Bronchial epithelial cell (primary cell): ENCODE measurements at places on chromosomes 7 and 10.
A peak's percentile ranks its signal among the peaks of the same experiment; 100 is the strongest.

- no peak for DNase-seq
Observed at GRCh38 chr7:38283107-38283506, 9.7 kb upstream of the TARP start.

DNA sequence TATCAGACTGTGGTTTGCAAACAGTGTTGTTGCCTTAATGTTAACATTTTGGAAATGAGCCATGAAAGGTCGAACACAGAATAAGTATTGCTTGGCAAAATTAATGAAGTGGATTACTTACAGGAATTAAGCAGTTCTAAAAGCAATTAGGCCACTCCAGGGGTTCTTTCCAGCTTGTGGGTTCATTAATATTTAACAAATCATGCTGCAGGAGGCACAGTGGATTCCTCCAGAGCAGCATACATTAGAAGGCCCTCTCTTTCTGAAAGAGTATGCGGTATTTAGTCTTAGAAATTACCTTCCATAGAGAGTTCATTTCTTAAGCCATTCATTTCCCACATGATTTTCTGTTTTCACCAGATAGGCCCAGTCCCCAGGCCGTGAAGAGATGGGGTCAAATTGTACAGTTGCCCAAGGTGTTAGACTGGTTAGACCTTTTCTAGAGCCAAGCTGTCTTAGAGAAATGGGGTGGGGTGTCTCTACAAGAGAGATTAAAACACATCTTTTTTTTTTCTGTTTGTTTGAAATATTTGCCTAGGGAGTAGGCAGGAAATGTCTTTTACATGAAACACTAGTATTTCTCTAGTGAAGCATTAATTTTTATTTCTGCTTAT is 40.0 kb upstream of the AGR3 start:
- DNase-seq, result peak; percentile 77

DNA sequence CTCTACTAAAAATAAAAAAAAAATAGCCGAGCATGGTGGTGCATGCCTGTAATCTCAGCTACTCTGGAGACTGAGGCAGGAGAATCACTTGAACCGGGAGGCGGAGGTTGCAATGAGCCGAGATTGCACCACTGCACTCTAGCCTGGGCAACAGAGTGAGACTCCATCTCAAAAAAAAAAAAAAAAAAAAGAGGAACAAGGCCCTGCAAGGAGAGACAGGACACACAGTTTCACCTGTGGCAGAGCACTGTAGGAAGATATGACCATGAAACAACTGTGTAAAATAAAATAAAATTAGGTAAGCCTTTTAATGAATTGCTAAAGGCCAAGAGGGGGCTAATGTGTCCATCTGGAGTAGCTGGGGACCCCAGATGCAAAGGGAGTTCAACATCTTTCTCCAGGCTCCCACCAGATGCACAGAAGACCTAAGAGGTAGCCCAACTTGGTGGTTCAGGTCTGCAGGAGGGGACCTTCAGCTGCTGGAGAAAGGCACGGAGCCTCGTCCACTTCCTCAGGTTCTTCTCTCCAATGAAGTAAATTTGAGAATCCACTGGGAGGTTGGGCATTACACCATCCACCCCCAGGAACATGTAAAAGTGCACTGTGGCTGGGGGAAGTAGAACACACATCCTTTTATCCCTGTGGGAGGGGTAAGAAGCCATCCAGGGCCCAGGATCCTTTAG is 12.7 kb downstream of the PPIF start:
- DNase-seq, result no peak

DNA sequence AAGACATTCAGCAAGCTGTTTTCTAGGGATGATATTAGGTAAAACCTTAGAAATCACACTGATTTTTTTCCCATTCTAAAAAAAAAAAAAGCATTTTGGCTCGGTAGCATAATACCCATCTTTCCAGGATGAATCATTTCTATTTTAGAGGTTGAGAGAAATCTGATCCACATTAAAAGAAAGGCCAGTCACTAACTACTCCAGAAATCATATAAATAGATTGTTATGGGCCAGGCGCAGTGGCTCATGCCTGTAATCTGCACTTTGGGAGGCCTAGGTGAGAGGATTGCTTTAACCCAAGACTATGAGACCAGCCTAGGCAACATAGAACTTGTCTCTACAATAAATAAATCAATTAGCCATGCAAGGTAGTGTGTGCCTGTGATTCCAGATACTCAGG is 164.3 kb downstream of the BAMBI start:
- peak; percentile 12 for DNase-seq

DNA sequence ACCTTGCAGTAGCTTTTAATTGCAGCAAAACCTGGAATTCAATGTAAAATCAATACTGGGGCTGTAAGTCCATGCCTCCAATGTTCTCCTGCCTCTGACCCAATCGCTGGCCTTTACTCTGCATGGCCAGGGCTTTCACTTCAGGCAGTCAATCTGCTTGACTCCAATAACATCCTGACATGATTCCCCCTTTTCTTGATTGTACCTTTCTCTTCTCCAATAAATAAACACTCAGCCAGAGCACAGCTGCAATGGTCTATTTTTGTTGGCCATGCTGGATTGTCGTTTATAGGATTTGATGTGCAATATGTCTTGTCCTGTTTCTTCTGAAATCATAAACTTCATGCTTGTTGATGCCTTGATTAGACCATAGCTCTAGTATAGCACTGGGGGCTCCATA is 97.8 kb upstream of the COL1A2 start:
- DNase-seq, result no peak

- DNase-seq, result no peak
Observed at GRCh38 chr10:102111276-102111675, 8.9 kb downstream of the LDB1 start.

- DNase-seq, result no peak
Observed at GRCh38 chr7:151168003-151168786, 701 bp upstream of the GBX1 start.

DNA sequence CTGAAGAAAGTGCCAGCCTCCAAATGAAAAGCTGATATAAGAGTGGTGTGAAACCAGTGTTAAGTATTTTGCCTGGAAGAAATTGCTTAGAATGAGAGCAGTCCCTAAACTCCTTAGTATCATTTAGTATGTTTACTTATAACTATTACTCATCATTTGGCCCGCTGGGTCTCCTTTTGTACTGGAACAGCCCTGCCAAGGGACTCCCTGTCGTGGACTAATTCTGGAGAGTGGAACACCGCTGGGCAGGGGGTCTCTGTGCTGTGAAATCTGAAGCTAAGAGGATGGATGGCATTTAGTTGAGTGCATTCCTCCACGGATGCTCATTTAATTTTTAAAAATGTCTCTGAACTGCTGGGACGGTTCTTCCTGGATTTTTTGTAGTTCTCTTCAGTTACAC is 889.9 kb upstream of the C7orf33 start:
- DNase-seq, result no peak

GRCh38 chr10:59847326-59847725 is 59.0 kb downstream of the CCDC6 start:
- no peak for DNase-seq

- DNase-seq, result no peak
Observed at GRCh38 chr7:93980744-93981479, 23.2 kb downstream of the BET1 start.

DNA sequence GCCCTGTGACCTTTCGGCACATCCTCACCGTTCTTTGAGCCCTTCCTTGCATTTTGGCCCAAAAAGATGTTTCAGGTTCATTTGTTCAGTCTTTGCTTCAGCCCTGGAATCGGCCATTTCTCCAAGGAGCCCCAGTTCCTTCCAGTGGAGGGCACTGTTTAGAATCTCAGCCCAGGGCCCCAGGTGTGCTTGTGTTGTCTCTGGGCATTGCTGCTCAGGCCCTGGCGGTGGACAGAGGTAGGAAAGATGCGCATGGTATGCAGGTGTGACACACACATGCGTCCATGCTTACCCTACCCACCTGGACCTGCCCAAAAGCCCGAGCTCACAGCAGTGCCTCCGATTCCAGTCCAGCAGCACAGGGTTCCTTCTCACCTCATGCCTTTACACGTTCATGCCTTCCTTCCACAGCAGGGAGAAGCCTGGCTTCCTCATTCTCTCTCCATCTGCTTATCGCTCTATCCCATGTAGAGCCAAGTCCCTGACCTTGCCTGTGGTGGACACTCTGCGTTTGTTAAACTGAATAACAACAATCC is 70.6 kb downstream of the LHPP start:
- peak; percentile 59 for DNase-seq

- peak; percentile 55 for DNase-seq
Observed at GRCh38 chr7:151383638-151384351, 26.0 kb downstream of the WDR86 start.

GRCh38 chr10:5840314-5841307 is 27.4 kb upstream of the GDI2 start:
- no peak for DNase-seq

- DNase-seq, result no peak
Observed at GRCh38 chr10:91073286-91073979, 147.0 kb upstream of the PCGF5 start.

DNA sequence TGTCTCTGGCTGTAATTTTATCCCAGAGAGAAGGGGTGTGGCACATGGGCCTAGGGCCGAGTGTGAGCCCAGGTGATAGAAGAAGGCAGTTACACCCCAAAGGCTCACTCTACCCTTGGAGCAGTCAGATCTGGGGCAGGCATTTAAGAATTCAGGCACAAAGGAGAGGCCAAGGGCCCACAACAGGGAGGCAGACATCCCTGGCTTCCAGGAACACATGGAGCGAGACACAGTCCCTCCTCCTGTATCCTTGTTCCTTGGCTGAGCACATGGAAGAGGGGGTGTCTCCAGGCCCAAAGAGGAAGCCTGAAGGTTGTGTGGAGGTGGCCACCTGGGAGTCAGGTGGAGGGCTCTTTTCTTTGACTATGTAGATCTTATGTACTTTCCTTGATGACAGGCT is 286.2 kb downstream of the RPS24 start:
- DNase-seq, result no peak

- DNase-seq, result peak; percentile 11
Observed at GRCh38 chr10:89478739-89479654, 56.4 kb downstream of the SLC16A12 start.

GRCh38 chr7:157975401-157976372 is 611.9 kb downstream of the PTPRN2 start:
- no peak for DNase-seq

GRCh38 chr7:40966693-40967092 is 736.2 kb downstream of the INHBA start:
- DNase-seq, result no peak

- no peak for DNase-seq
Observed at GRCh38 chr10:63637901-63638327, 116.7 kb downstream of the REEP3 start.

- no peak for DNase-seq
Observed at GRCh38 chr10:4216726-4217125, 431.7 kb upstream of the KLF6 start.

DNA sequence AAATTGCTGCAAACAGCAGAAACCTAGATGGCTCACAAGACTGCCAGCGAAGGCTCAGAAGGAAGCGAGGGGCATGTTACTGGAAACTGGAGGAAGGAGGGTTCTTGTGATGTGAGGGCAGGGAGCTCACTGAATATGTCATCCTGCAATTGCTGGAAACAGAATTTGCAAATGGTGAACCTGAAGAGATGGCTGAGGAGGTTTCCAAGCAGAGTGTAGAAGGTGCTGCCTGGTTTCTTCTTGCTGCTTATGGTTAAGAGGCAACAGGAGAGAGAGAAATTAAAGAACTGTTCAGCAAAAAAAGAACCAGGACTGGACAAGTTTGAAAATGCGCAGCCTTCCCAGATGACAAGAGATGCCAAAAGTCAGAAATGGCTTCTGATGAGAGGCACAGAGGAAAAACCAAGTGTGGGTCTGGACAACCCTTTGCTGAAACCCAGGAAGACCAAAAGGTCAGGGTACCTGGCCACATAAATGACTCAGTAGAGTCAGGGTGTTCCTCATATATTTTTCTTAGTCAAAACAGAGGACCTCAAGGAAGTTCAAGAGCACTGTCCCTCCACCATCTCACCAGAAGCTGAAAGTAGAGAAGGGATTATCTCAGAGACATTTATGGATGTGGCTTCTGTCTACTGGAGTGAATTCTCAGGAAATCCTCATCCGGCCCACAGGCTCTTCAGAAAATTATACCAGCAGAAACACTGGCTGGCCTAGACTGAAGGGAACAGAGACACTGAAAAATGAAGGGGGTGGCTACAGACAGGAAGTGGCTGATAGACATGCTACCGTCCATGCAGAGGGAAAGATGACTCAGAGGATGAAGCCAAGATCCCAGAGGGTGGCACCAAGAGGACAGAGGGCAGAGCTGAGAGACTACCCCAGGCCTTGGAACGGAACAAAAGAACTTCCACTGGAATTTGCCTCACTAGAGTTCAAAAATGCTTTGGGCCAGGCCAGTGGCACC is 10.1 kb downstream of the PAPOLB start:
- no peak for DNase-seq

DNA sequence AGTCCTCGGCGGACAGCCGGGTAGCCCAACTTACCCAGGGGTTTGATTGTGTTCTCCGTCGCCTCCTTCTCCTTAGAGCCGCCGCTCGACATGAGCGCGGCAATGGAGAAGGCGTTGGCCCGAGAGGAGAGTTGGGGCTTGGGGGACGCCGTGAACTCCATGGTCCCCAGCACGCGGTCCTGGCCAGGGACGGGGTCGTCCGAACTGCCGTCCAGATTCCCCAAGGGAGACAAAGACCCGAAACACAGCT is 515 bp downstream of the TBX20 start:
- DNase-seq, result no peak

- DNase-seq, result peak; percentile 32
Observed at GRCh38 chr10:118107040-118107439, 60.3 kb upstream of the RAB11FIP2 start.

DNA sequence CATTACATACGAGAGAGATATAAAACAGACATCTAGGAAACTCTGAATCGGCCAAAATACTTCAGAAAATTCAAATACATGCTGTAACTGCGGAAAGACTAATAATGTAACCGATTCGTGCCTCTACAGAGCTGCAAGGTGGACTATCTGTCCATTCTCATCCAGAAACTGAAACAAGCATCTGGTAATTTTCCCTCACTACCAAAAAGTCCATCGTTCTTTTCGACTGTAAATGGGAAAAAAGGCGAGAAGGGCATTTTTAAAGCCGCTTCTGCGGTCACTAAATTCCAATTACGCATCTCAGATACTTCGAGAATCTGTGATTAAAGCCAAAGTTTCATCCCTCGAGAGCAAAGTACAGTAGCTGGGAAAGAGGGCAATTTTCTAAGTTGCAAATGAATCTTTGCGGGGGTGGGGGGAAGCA is 1.3 kb downstream of the OGA start:
- no peak for DNase-seq

DNA sequence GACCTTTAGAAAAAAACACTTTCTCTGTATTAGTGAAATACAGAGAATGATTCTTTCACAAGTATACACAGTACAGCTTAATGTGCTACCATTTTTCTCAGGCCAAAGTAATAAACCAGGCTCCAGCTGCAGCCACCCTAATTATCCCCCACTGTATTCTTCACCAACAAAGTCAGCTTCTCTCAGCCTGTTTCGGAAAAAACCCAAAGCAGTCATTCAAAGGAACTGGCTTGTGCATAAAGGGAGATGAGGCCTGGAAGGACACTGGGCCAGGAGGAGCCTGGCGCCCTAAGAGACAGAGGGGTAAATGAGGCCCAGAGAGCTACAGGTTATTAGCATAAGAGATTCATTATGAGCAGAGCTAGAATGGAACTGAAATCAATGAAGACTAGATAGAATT is 9.2 kb downstream of the USP54 start:
- DNase-seq, result no peak

- DNase-seq, result no peak
Observed at GRCh38 chr7:144523621-144524020, 120.1 kb upstream of the NOBOX start.

- peak; percentile 38 for DNase-seq
Observed at GRCh38 chr7:135761751-135762488, 13.3 kb upstream of the FAM180A start.

GRCh38 chr7:85509476-85509875 is 322.6 kb upstream of the SEMA3D start:
- DNase-seq, result no peak

GRCh38 chr10:20598590-20598989 is 298.5 kb downstream of the NEBL start:
- DNase-seq, result peak; percentile 79

- no peak for DNase-seq
Observed at GRCh38 chr10:120891365-120891764, 40.2 kb downstream of the WDR11 start.
